ENCODE measurements at places on chromosomes 13 and 19. TPM values are rescaled to one million over a fixed set of nuclear protein-coding genes. Genes with fewer than 3 reads are reported as not detected.

GRCh38 chr19:44891016-44891882 lies at the start of gene TOMM40:
TOMM40 (plus strand) TSS chr19:44891254; CDS start chr19:44891416, 162 bp downstream.
- peak within 1 kb of the TSS; percentile 96 for H3K4me3 ChIP-seq
- peaks cover 29% of the 10 kb centered on the region for H3K36me3 ChIP-seq
- peaks cover 19% of the 10 kb centered on the region for H3K4me1 ChIP-seq
- H3K27ac ChIP-seq: peak within 1 kb of the TSS; percentile 98

DNA sequence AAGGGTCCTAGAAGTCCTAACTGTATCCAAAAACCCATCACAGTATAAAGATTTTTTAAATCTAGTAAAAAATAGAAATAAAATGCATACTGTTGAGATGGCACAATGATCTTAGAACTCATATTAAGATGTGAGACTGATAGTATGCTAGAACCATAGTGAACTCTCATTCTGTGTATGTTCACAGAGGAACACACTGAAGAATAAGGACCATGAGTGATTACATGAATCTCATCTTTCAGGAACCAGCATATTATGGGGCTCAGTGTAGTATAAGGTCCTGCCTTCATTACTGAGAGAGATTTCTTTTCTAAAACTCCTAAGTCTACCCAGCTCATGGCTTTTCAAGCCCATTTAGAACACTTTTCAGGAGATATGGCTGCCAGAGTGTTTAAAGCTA lies 59.8 kb upstream of the RFC3 start:
- no peaks in the 10 kb centered on the region for H3K4me1 ChIP-seq
- H3K27ac ChIP-seq: no peak overlapping the region
- H3K36me3 ChIP-seq: no peaks in the 10 kb centered on the region
- H3K27me3 ChIP-seq: peaks cover 3% of the 10 kb centered on the region
- no peak overlapping the region for H3K4me3 ChIP-seq

GRCh38 chr13:72315312-72315711 lies 412.1 kb downstream of the MZT1 start:
- H3K4me3 ChIP-seq: no peak overlapping the region
- no peaks in the 10 kb centered on the region for H3K27me3 ChIP-seq
- no peak for DNase-seq
- no peaks in the 10 kb centered on the region for H3K4me1 ChIP-seq
- H3K36me3 ChIP-seq: no peaks in the 10 kb centered on the region

Gene ZNF324
- total RNA-seq: 15.1 TPM

All from CD4-positive, CD25-positive, alpha-beta regulatory T cell (primary cell).